M059J (cell line): ENCODE measurements at places on chromosomes 6 and 20. TPM values are rescaled to one million over a fixed set of nuclear protein-coding genes. Genes with fewer than 3 reads are reported as not detected.

The OOEP gene
- not detected in 2 replicates for total RNA-seq

The C20orf202 gene
- total RNA-seq, result not detected in 2 replicates

The HSPA12B gene
- total RNA-seq, result 0.05 TPM in 1 of 2 replicates, not detected in the other

The AIF1 gene
- total RNA-seq, result not detected in 2 replicates

The SNAP91 gene
- not detected in 2 replicates for total RNA-seq

The PSORS1C2 gene
- total RNA-seq, result not detected in 2 replicates

The ABHD16B gene
- total RNA-seq, result not detected in 2 replicates

The VGLL2 gene
- not detected in 2 replicates for total RNA-seq

The PPP1R14C gene
- total RNA-seq, result not detected in 2 replicates

The EBF4 gene
- 1.1 and 1.5 TPM in 2 replicates for total RNA-seq

The KIAA1755 gene
- total RNA-seq, result 1.8 and 3.8 TPM in 2 replicates

The TRIM10 gene
- not detected in 2 replicates for total RNA-seq

The PAX1 gene
- total RNA-seq, result not detected in 2 replicates

The SLC18B1 gene
- 13.8 and 19.4 TPM in 2 replicates for total RNA-seq

The DEFB113 gene
- not detected in 2 replicates for total RNA-seq

The NKAIN4 gene
- not detected in 2 replicates for total RNA-seq

The THBS2 gene
- total RNA-seq, result 109 and 164 TPM in 2 replicates

The NELFCD gene
- total RNA-seq, result 64.8 and 85.1 TPM in 2 replicates

The SOBP gene
- 1.6 and 2.7 TPM in 2 replicates for total RNA-seq

The TNFRSF6B gene
- total RNA-seq, result 1.9 TPM in 1 of 2 replicates, not detected in the other

The SRMS gene
- not detected in 2 replicates for total RNA-seq

The CD93 gene
- 0.96 and 1.5 TPM in 2 replicates for total RNA-seq

The DEFB129 gene
- 1.1 and 4.7 TPM in 2 replicates for total RNA-seq

The CTCFL gene
- not detected in 2 replicates for total RNA-seq

The PDE10A gene
- total RNA-seq, result 0.02 and 0.07 TPM in 2 replicates

The SLC22A16 gene
- total RNA-seq, result 0.42 TPM in 1 of 2 replicates, not detected in the other

The FAM83B gene
- 0.10 and 0.20 TPM in 2 replicates for total RNA-seq
